ENCODE measurements at places on chromosomes 6 and 20.
A peak's percentile ranks its signal among the peaks of the same experiment; 100 is the strongest.

GRCh38 chr20:6101346-6101745, 21.5 kb downstream of the FERMT1 start:
- DNase-seq, result no peak

DNA sequence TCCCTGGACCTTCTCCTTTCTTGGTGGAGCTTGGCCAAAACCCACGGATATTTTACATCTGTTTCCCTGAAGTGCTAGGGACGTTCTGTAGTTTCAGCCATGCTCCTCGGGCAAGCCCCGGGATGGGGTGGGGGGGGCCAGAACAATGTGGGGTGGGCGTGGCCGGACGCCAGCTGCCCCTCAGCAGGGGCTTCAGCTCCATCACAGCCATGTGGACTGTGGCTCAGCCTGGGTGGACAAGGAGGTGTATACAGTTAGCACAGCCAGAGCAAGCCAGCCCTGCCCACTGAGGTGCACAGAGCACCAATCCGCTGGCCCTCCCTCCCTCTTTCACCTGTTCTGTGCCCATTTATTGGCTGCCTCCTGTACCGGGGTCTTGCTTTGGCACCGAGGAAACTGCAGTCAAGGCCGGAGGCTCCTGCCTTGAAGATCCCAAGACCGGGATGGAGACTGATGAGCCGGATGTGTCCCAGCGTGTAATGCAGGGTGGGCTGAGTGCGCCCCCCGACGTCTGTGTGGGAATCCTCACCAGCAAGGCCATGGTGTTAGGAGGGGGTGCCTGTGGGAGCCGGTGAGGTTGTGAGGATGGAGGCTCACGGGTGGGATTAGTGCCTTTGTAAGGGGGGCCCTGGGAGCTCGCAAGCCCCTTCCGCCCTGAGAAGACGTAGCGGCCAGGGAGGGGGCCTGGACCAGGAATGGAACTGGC, 28.0 kb downstream of the FRMD1 start:
- DNase-seq, result no peak

DNA sequence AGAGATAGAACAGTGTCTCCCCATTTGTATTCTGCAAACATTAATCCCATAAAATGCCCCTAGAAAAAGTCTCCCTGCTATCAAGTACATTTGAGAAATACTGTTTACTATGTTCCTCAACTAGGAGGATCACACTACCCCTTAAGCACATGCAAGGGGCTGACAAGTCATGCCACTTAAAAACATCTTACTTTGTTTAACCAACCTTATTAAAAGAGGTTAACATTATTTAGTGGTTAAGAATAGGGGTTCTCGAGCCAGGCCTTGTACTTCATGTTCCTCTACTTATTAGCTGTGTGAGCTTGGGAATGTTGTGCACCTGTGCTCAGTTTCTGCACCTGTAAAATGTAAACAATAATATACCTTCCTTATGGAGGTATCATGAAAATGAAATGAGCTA, 113.7 kb downstream of the UBE3D start:
- DNase-seq, result no peak

GRCh38 chr6:141532211-141532610, 600.5 kb upstream of the GJE1 start:
- no peak for DNase-seq

DNA sequence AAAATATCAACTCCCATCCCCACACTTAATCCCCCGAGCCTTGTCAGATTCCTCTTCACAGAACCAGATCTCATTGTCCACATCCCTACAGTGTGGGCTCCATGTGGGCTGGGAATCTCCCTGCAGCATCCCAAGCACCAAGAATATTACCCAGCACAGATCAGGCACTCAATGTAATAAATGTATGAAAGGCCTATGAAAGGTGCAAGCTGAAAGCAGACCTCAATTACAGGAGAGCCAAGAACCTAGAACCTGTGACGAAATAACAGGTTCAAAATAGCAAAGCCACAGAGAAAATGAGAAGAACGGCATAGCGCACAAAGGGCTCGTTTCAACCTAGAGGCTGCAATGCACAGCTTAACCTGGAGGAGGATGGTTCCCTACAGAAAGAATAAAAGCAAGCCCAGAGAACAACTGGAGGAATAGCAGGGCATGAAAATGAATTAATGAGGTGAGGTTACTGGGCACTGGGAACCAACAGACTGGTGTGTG, 3.1 kb downstream of the SLC23A2 start:
- peak; percentile 39 for DNase-seq

GRCh38 chr6:110348961-110349690, 9.0 kb downstream of the METTL24 start:
- DNase-seq, result no peak

DNA sequence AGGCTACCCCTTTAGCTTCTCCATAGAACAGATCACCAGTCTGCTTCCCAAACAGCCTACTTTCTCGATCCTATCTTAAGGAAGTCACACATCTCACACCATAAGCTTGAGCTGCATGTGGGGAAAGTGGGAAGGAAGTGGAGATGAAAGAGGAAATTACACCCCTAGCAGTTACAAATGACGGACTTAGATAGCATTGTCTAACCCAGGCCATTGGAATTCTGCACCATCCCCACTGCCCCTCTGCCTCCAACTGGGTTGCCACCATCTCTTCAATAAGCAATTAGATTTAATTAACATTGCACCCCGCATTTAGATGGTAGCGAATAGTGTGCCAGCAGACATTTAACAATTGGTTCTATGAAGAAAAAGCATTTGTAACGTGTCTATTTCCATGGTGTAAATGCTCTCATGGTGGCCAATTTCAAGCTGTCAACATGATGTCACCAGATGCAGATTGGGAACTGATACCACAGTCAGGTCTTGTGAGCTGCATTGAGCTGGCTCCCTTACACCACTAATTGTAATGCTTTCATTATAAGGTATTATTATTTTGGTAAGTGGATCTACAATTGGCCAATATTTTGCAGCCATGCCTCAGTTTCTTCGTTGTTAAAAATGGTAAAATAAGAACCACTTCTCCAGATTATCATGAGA, 124.7 kb downstream of the CD24 start:
- no peak for DNase-seq

DNA sequence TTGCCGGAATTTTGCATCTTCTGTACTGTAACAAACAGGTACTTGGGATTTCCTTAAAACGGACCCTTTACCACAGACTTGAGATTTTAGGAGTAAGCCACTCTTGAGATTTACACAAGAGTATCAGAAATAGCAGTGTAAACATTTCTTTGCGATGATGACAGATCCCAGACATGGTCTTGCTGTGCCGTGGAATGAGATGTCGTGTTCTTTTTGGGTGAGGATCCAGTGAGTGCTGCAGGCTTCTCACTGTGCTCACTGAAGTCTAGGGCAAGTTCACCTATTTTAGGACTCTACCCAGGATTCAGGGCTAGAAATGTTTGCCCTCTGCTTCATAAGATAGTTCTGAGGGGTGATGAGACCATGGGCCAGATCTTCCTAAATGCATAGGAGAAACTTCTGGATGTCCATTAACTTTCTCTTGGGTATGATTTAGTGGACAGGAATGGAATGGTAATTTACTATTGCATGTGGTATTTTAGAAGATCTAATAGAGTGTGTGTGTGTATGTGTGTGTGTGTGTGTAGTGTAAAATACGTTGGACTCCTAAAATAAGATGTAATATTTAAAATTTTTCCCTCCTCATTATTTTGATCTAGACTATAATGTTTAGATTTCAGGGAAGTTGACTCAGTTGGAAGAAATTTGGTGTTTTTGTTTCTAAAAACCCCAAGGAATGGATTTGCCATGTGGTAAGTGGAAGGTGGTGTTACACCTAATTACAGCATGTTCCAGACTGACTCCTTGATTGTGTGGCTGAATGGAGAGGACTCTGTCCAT, 8.5 kb downstream of the LRRC1 start:
- no peak for DNase-seq

DNA sequence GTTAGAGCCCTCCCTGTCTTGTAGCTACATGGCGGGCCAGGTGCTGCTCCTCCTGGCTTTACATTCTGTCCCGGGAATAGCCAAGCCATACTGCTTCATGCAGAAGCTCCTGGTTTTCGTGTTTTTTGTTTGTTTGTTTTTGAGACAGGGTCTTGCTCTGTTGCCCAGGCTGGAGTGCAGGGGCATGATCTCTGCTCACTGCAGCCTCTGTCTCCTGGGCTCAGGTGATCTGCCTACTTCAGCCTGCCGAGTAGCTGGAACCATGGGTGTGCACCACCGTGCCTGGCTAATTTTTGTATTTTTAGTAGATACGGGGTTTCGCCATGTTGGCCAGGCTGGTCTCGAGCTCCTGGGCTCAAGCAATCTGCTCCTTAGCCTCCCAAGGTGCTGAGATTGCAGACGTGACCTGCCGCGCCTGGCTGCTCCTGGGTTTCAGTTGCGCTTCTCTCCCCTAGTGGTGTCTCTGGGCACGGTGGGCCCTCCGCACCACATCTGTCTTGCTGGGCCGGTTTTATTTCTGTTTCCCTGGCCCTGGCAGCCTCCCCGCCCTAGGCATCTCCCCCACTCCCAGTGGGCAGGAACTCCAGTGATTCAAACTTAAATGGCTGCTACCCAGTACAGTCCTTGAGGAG, 12.9 kb downstream of the CDYL start:
- no peak for DNase-seq

DNA sequence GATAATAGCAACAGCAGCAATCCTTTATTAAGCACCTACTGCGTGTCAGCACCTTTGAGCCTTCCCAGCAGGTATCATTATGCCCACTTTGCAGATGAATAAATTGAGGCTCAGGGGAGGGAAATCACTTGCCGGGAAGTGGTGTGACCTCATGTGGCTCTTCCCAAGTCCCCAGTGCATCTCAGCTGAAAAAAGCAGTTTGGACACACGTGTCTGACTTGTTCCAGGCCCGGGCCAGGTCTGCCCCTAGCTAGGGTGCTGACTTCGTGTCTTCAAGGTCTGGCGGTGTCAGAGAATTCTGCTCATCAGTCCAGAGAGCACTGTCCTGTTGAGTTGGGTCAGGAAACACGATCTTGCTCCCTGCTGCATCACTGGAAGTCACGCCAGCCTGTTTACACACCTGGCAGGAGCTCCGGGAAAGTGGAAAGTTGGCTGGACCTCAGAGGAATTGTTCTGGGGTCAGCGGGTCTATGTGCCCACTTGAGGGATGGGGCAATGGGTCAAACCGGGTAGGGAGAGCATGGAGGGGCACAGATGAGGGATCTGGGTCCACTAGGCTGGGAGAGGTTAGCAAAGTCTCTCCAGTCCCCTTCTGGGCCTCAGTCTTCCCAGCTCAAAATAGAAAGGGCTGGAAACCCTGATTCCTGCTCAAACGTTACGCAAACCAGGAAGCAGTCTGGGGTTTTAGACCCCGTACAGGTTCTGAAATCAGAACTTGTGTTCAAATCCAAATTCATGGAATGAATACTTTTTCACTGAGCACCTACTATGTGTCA, 10.5 kb downstream of the SLC13A3 start:
- DNase-seq, result no peak

DNA sequence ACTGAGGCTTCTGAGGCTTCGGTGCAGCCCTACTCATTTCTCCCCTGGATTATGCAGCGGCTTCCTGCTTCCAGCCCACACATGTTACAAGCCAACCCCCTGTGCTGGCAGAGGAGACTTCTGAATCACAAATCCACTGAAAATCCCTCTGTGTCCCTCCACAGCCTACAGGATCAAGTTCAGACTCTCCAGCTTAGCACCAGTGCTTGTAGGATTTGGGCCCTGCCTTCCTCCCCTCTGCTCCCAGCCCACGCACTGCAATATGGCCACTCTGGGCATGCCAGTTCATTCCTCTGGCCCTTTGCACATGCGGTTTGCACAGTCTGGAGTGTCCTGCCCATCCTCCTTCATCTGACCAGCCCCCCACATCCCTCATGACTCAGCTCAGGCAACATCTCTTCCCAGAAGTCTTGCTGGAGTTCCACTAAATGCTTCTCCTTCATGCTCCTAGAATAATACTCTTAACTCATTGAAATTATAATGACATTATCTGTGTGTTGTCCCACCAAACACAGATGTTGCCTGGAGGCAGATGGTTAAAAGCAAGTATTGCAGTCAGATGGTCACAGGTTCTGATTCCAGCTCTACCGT, 15.9 kb upstream of the MDGA1 start:
- DNase-seq, result no peak

GRCh38 chr20:55095745-55096400, 620.5 kb downstream of the DOK5 start:
- no peak for DNase-seq

GRCh38 chr6:41600499-41601247, 37.6 kb upstream of the MDFI start:
- DNase-seq, result no peak

DNA sequence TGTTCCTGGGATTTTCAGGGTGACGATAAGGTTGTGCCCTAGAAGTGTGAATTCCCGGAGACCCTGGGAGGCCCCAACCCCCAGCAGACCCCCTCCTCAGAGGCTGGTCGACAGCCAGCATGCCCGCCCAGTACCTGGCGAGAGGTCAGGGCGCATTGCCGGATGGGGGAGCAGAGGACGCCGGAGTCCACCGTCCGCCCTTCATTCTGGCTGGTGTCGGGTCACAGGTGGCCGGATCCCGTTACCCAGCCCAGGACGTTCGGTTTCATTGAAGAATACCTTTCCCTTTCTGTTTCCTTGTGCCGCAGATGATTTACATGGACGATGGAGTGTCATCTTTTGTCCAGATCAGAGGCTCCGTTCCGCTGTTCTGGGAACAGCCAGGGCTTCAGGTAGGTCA, 61.3 kb downstream of the SYNJ2 start:
- DNase-seq, result no peak

GRCh38 chr6:137495703-137496336, 1.6 kb upstream of the OLIG3 start:
- DNase-seq, result no peak

DNA sequence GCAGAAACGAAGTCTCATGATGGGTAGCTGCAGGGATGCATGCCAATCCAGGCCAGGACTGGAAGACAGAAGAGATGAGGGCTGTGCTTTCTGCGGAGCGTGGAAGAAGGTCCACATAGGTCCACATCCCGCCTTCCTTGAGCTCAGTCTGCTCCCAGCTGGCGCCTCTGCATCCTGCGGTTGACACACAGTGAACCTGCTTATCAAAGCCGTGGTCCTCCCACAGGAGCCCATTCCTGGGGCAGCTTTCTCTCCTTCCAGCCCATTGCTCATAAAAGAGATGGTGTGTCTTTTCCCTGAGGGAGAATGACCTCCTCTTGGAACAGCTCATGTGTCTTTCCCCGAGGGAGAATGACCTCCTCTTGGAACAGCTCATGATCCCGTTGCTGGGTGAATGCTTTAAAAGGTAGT, 225.4 kb downstream of the CDH4 start:
- no peak for DNase-seq

- DNase-seq, result no peak
Measured at GRCh38 chr6:141658696-141659095, 474.0 kb upstream of the GJE1 start.

GRCh38 chr6:121201105-121201504, 133.2 kb downstream of the TBC1D32 start:
- DNase-seq, result no peak
